ENCODE measurements at places on chromosomes 7 and 10.

DNA sequence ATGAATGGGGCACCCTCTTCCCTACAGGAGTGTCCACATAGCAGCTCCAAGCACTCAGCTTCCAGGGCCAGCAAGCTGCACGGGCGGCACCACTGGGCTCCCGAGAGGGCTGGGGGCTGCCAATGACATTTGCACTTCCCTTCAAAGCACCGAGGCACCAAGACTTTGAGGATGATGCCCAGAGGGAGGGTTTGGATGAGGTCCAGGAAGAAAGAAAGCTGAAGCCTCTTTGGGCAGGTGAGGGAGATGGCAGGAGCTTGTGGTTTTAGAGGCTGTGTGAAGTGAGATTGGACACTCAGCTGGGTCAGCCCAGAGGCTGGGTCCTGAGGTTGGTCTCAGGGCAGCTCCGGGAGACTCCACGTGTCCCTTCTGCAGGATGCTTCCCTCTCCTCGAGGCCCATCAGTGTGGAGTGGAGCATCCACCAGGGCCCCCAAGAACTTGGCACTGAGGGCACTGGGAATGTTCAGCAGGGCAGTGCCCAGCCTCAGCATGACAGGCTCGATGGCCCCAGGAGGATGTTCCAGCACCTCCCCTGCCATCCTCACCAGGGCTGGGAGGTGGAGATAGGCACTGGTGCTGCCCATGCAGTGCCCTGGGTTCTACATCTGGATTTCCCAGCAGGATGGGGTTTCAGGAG, 54.9 kb upstream of the IGFBP3 start:
- DNase-seq, result no peak

DNA sequence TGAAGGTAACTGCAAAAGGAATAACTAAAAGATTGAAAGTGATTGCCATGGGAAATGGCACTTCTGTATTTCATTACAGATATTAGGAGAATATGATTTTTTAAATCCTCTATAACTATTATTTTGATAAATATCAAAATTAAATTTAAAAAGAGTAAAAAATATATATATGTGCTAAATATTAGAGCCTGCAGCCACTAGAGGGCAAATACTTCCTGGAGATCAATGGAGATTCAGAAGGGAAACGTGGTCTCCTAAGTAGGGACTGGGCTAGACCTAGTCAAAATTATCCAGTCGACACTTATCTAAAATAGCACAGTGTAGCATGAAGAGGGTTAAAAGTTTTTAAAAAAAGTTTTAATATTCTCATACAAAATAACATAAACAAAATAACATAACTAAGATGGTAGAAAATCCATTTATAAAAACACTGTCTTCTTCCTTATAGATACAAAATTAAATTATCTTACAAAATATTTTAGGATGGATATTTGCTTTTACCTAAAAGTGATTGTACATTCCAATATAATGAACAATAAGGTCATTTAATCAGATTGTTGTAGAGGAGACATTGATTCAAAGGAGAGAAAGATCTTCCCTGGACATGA, 434.3 kb downstream of the MDFIC start:
- no peak for DNase-seq

DNA sequence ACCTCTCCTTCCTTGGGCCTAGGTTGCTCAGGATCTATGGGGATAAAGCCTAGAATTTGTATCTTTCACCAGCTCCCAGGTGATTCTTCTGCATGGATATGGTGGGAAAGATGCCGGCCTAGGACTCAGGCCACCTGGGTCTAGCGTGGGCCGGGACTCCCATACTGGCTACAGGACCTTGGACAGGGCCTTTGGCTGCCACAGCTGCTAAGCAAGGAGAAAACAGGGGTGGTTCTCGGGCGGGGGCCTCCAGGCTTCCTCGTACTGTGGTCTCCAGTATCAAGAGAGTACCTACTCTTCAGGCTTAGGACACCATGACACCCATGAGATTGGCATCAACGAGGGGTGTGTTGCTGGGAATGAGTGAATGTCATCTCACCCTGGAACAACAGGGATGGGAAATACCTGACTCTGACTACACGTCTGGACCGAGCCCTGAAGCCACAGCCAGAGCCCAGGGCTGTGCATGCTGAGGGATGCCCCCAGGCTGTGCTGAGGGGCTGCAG, 120.3 kb upstream of the ADAM12 start:
- DNase-seq, result no peak

DNA sequence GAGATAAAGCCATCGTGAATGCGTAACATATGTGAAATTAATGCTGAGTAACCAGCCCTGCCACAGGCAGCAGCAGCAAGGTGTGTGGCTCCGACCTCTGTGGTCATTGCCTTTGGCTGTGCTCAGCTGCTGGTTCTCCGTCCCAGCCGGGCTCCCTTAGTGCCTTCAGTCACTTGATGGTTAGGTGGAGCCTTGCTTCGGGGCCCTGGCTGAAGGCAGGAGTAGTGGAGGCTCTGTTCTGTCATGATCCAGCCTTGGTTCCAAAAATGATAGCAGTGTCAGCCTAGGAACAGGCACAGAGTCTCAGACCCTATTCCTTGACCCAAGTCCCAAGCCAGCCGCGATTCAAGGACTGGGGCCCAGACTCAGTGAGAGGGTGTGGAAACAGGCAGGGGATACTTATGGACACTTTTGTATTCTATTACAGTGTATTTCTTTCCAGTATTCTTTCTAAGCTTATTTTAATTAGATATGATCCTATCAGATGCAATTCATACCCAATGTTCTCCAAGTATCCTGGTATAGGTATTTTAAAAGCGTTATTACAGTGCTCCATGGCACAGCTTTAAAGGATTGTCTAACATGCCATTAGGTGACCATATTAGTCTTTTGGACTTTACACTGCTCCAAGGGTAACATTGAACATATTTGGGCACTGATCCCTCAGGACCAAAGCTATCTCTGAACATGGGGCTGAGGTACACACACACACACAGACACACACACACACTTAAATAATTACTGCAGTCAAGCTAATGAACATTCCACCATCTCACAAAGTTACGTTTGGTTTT, 9.0 kb downstream of the SCART1 start:
- DNase-seq, result no peak

- no peak for DNase-seq
These were observed 3.7 kb downstream of the TMEM225B start for GRCh38 chr7:99601656-99602310.

GRCh38 chr10:57987055-57987721, 280.5 kb downstream of the IPMK start:
- no peak for DNase-seq

- no peak for DNase-seq
These were observed 171.6 kb downstream of the GALNT17 start for GRCh38 chr7:71303566-71303965.

DNA sequence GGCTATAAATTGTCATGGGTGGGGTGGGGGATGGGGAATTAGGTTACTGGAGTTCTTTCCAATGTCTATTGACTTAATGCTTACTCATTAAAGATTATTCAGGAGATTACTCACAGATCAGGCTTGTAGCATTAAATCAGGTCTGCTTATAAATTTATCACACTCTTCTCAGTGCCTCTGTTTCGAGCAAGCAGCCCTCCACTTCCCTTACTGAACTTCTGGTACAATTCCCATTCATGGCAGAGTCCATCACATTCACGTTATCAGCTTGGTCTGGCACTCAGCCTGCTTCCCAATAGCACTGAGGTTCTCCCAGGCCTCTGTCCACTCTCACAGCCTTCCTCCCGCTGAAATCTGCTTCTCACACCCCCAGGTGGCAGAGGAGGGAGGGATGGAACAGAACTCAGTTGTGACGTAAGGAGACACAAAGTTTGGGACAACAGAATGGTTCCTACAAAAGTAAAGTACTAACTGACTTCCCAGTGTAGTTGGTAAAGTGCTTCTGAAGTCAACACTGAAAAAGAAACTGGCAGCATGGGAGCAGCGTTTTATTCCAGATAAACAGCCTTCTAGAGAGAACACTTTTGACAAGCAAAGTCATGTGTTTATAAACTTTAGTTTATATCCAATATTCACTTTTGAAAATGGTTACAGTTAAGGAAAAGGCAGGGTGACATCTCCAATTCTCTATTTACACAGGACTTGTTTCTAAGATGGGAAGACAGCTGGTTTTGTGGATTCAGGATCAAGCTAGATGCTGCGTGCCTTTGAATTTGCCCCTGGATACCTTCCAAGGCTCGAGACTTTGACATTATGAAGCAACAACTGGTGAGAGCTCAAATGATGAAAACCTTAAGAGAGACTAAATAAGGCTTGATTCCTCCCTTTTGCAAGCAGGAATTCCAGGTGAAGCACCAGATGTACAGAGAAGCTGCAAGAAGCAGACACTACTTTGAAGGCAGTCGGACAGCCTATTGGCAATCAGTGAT, 81.4 kb downstream of the ATXN7L1 start:
- no peak for DNase-seq

DNA sequence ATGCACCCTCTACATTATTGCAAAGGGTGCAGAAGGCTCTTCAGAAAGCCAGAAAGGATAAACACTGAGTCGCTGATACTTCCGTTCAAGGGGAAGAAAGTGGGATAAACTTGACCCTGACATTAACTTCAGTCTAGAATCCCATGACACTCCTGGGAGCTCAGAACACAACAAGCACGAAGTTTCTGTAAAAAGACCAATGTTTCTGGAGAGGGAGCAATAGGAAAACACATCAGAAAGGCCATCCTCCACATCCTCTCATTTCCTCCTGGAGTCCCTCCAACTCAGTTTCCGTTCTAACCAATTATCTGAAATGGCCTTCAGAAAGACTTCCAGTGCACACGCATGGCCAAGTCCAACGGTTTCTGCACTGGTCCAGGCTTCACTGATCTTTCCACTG, 113.5 kb downstream of the SORBS1 start:
- DNase-seq, result no peak

DNA sequence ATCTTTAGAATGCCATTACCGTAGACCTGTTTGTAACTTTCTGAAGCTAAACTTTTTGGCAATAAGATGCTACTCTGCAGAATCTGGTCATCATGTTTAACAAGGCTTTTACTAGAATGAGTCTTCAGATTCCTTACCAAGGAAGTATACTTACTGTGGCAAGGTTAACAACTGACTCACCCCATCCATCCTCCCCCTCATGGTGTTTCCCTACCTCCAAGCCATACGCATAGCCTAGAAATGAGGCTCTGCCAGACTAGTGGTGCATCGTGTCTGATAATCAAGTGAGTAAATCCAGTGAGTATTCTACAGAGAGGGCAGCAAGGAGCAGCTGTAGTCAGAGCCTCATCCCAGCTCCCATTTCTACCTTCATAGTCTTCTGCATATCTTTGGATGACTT, 223.6 kb downstream of the IPMK start:
- no peak for DNase-seq

GRCh38 chr7:141497391-141497790, 53.8 kb upstream of the AGK start:
- no peak for DNase-seq

Measured in activated CD4-positive, alpha-beta T cell treated with anti-CD3 and anti-CD28 coated beads, Interleukin-2, Interleukin-6, amounts not matched to agents 100 ng/mL and 50 ng/mL, durations not matched to agents 16 hours and 8 hours (primary cell).